D721Med (cell line): ENCODE measurements at places on chromosomes 3 and 15.

DNA sequence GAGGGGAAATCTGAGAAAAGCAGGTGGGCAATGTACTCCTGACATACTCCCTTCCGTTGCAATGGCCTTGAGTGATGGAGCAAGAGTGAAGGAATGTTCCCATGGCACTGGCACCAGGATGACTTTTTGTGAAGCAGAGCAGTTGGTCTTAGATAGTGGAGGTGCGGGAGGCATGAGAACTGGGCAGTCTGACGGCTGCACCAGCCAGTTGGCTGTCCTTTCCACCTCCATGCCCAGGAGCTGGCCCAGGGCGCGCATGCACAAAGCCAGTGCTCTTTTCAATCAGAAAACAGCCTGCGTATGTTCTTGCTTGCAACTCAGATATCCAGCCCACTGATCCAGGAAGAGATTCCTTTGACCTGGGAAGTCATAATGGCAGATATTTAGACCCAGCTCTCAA lies 136.8 kb downstream of the PGPEP1L start:
- no peak for DNase-seq

- no peak for DNase-seq
Observed at GRCh38 chr3:139201446-139202225, 142.2 kb upstream of the MRPS22 start.

GRCh38 chr3:151195826-151196225 lies 7.2 kb downstream of the GPR171 start:
- DNase-seq: no peak

DNA sequence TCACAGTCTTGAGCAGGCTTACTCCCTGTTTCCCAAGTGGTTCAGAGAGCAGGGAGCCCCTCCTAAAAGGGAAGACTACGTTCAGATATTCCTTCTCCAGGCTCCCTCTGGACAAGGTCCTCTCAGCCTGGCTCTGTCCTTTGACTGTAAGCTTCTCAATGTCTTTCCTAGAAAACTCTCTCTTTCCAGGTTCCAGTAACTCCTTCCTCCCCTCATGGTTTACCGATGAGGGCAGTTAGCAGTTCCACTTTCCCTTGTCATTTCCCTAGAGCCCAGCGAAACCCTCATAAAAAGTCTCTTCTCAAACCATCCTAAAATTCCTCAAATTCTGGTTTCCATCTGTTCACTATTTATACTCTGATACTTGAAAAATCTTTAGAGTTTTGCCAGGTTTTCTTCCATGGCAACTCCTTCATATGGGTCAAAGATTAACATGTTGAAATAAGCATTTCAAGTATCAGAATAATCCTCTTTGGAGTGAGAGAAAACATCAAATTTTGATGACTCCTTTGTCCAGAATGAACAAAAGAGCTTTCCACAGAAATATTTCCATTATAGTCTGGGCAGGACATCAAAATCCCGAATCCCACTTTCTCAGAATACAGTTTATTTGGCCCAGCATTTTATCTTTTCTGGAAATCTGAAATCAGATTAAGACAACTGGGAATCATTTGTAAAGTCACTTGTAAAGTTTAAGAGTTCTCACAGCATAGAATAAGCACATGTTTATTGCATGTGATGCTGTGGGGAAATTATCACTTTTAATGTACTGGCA lies 599.4 kb downstream of the UNC13C start:
- no peak for DNase-seq

DNA sequence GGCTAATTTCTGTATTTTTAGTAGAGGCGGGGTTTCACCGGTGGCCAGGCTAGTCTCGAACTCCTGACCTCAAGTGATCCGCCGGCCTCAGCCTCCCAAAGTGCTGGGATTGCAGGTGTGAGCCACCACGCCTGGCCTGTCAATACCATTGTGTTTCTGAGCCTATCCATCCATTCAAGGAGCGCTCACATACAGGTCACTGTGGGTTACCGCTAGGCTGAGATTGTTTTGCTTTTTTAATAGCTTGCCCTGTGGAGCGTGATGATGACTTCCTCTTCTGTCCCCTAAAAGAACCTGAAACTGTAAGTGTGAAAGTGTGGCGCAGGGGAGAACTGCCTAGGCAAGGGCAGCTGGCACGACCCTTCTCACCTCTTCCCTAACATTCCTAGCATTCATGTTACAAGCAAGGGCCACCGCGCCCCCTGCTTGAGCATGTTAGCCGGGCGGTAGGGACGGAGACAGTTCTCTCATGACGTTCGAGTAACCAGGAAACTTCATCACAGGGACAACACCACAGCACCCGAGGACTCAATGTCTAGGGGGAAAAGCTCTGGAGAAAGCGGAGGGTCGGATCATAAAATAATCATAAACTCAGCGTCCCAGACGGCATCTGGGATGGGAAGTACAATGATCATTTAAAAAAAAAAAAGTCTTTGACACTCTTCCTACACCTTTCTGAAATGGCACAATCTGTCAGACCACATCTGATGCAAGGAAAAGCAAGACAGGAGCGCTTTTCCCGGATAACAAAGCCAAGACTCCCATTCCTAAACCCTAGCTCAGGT lies 790 bp downstream of the LAMP3 start:
- no peak for DNase-seq

- no peak for DNase-seq
Observed at GRCh38 chr3:53890726-53891475, 758 bp downstream of the SELENOK start.

DNA sequence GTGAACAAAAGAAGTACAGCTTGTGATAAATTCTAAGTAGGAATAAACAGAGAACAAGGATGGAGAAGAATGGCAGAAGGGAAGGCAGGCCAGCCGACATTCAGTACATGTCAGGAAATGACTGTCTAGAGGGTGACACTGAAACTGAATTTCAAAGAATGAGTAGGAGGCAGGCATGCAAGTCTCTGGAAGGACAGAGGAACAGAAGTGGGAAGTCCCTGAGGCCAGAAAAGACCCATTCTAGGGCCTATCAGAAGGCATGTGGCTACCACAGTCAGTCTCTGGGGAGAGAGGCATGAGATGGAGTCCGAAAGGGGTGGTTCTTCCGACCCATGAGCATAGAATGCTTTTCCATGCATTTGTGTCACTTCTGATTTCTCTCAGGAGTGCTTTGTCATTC lies 243.5 kb upstream of the UBE2E2 start:
- no peak for DNase-seq

- no peak for DNase-seq
Observed at GRCh38 chr3:178109691-178110090, 426.5 kb upstream of the KCNMB2 start.

- DNase-seq: no peak
Observed at GRCh38 chr3:60504827-60505457, 746.3 kb downstream of the FHIT start.

- no peak for DNase-seq
Observed at GRCh38 chr3:46660543-46661523, 32.6 kb downstream of the ALS2CL start.

DNA sequence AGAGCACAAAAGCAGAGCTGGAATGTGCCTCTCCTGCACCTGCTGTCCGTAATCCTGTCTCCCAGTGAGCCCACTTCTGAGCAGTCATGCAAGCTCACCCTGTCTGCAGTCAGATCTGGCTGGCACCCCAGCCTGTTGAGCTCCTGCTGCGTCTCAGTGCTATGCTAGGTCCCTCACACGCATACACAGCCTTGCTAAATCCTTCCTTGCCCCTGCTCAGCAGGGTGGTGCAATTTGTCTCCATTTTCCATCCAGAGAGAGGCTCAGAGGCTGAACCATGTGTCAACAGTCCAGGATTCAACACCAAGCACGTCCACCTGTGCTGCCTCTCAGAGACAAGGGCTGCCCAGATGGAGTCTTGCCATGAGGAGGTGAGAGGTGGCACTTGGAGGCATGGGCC lies 11.0 kb downstream of the POMGNT2 start:
- DNase-seq: no peak

DNA sequence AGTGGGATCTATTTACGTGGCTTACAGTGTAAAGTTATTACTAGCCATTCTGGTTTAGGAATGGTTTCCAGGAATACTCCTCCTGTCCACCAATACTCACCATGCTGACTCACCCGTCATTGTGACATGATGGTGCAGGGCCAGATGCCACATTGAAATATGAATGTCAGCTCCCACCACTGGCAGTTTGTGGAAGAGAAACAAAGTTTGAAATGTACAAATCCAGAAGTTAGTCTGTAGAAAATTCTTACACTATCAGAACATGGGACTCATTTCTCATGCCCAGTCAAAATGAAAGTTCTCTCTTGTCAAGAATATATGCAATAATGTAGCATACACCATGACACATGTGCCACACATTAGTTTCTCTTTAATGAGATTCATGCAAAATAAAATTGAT lies 14.4 kb upstream of the TSPAN3 start:
- no peak for DNase-seq

DNA sequence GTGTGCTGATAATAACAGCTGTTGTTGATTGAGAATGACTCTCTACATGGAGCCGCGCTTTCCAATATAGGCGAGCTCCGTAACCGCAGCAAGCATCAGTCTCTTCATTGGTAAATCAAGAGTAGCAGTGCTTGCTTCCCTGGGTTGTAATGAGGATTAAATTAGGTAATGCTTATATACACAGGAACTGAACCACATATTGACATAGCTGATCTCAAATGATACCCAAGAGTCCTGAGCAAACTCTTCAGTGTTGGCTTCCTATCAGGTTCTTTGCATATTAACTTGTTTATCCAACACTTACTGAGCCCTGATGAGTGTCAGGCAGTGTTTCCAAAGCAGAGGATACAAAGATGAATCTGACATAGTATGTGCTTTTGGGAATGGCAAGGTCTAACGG lies 46.4 kb upstream of the SLCO3A1 start:
- no peak for DNase-seq

DNA sequence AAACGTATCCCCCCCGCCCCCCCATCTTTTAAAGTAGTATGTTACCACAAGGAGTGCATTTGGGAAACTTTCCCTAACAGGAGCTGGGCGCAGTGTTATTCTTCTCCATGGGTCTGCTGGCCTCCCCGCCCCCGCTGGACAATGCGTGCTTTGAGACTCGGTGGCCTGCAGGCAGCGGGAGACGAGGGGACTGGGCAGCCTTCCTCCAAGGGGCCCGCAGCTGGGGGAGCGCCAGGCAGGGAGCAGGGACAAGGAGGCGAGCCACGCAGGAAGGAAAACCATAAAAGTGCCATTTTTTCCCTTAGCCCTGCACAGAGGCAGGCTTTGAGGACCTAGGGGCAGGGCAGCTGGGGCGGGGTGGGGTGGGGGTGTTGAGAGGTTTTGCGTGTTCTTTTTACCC lies 14.1 kb downstream of the SOX2 start:
- DNase-seq: no peak

- no peak for DNase-seq
Observed at GRCh38 chr15:96349034-96349856, 18.7 kb downstream of the NR2F2 start.

DNA sequence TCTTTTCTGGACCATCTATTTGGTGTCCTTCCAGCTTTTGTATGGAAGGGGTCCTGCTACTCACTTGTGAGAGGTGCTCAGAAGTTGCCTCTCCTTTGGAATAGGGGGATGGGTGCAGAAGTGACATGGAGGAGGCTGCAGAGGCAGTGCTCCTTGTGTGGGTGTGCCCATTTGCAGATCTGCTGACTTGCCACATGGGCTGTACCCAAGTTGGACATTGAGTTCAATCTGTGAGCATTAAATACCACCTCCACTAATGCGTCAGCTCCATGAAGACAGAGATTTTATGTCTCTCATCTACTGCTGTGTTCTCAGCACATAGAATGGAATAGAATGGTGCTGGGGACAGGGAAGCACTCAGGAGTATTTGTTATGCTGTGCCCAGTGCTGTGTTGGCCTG lies 76.2 kb downstream of the RGMA start:
- DNase-seq: no peak

DNA sequence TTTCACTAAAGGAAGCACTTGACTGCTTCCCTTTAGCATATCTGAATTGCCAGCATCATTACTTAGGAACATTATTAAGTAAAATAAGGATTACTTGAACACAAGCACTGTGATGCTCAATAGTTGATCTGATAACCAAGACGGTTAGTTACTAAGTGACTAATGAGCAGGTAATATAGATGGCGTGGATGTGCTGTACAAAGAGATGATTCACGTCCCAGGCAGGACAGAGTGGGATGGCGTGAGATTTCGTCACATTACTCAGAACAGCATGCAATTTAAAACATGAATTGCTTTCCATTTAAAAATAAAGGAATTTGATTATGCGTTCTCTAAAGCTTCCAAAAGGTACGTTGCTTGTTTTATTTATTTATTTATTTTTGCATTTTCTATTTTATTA lies 240.0 kb upstream of the ARHGEF26 start:
- DNase-seq: no peak

GRCh38 chr3:166788936-166789335 lies 591.2 kb downstream of the ZBBX start:
- no peak for DNase-seq

DNA sequence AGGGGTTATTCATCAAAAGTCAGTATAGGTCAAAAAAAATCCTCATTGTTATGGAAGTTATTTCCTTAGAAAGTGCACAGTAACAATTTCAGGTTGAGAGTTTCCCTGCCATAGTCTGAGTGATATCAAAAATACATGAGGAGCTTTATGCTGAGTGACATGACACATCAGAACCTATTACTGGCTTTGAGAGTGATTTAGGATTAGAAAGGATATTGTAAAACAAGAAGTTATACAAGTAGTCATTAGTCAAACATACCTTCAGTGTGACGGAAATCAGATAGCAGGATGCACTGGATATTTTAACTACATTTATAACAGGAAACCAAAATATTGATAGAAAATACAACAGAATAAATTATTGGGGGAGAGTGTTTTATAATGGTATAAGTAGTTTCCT lies 471.1 kb downstream of the VGLL3 start:
- DNase-seq: no peak

- no peak for DNase-seq
Observed at GRCh38 chr3:39294446-39295183, 14.8 kb upstream of the CX3CR1 start.

GRCh38 chr3:152942366-152942765 lies 107.4 kb downstream of the P2RY1 start:
- no peak for DNase-seq

GRCh38 chr3:187497052-187497451 lies 128.9 kb downstream of the RTP4 start:
- DNase-seq: no peak

GRCh38 chr15:72604794-72605193 lies 49.7 kb upstream of the GOLGA6B start:
- no peak for DNase-seq

DNA sequence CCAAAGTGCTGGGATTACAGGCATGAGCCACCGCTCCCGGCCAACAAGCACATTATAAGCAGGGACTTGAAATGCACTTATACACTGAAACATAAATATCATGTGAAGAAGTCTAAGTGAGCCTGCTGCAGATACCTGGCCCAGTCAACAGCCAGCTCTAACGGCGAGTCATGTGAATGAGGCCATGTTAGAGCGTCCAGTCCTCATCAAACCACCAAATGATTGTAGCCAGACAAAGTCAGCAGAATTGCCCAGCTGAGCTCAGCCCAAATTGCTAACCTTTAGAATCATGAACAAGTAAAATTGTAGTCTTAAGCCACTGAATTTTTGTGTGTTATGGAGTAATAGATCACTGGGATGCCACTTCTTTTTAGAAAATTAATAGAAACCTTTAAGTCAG lies 37.8 kb upstream of the UACA start:
- no peak for DNase-seq
